ENCODE measurements at places on chromosomes 7 and 10.

DNA sequence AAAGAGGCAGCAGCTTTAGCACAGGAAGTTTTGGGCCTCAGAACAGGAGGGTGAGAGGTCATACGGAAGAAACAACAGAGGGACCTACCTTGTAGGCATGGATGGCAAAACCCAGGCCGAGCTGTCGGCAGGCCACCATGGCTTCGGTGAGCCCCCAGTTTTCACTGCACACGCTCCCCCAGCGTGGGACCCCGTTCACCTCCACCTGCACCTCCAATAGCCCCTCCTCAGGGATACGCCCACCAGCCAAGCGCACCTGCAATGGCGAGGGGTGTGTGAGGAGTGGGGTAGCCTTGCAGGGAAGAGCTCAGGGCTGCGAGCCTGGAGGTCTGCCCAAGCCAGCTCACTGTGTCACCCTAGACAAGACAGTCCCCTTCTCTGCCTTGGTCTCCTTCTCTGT lies 11.3 kb downstream of the LOXL4 start:
- no peak overlapping the region for H3K27ac ChIP-seq
- no peak overlapping the region for H3K4me3 ChIP-seq
- DNase-seq = no peak
- no peaks in the 10 kb centered on the region for H3K27me3 ChIP-seq

GRCh38 chr10:74099420-74099819 lies 51.2 kb downstream of the AP3M1 start:
- peaks cover 99% of the 10 kb centered on the region for H3K36me3 ChIP-seq
- H3K27ac ChIP-seq = no peak overlapping the region
- no peaks in the 10 kb centered on the region for H3K4me1 ChIP-seq

DNA sequence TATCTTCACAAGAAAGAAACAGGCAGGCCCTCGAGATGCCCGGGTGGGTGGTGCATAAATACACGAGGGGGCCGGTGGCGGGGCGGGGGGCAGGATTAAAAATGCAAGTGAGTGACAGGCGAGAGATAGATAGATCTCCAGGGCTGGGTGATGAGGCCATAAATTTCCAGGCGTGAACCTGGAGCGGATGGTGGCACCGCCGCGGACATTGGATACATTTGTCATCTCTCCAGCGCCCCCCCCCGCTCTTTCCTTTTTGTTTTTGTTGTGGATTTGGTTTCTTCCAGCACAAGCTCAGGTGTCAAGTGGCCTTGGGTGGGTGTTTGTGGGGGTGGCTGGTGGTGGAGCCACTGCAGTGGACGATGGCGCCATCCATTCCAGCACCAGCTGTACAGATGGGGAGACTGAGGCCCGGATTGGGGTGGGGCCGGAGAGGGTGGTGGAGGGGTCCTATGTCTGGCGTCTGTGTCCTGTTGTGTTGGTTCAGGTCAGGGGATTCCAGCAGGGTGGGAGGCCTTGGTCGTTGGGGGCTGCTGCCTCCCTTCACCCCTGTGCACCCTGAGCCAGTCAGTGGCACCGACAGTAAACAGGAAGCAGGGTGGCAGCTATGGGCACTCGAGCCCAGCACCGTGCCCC lies 2.9 kb downstream of the ELFN1 start:
- H3K36me3 ChIP-seq = no peaks in the 10 kb centered on the region
- H3K27ac ChIP-seq = no peak overlapping the region
- H3K27me3 ChIP-seq = peaks cover 29% of the 10 kb centered on the region

GRCh38 chr7:118420888-118421287 lies 196.4 kb downstream of the ANKRD7 start:
- DNase-seq = no peak
- H3K27me3 ChIP-seq = no peaks in the 10 kb centered on the region
- no peaks in the 10 kb centered on the region for H3K36me3 ChIP-seq
- H3K27ac ChIP-seq = no peak overlapping the region
- no peak overlapping the region for H3K4me3 ChIP-seq

DNA sequence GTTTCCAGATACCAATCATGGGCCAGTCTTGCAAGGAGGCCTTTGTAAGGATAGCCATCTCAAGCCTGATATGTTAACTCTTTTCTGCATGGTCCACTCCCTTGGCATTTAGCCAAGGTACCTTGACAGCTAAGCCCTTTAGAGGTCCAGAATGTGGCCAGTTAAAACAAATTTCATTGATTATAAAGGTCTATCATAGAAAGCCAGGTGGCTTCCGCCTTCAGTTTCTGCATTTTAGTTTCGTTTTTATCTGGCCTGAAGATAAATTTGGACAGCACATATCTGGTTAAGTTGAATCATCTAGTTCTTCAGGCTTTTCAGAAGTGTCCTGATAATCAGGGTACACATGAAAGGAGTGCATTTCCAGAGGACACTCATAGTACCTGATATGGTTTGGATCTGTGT lies 30.7 kb downstream of the ANKIB1 start:
- no peak overlapping the region for H3K4me3 ChIP-seq
- H3K27me3 ChIP-seq = no peaks in the 10 kb centered on the region
- H3K36me3 ChIP-seq = no peaks in the 10 kb centered on the region
- no peak for DNase-seq

DNA sequence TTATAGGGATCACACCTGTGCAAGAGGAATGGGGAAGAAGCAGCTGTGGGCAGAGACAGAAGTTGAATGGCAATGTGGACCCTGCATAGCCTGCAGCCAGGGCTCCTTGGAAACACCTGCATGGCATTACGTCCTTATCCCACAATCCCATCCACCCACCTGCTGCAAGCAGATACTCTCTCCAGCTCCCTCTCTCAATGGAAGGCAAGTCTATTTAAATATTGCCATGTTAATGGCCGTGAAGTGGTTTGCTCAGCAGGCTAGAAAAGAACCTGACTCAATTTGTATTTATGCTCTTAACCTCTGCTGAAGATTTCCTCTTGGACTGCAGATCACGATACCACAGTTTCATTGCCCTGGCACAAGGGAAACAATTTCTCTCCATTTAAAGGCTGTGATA lies 417.0 kb downstream of the TYW1 start:
- no peaks in the 10 kb centered on the region for H3K36me3 ChIP-seq
- no peaks in the 10 kb centered on the region for H3K4me1 ChIP-seq
- no peak overlapping the region for H3K4me3 ChIP-seq
- no peak overlapping the region for H3K27ac ChIP-seq
- DNase-seq = no peak

DNA sequence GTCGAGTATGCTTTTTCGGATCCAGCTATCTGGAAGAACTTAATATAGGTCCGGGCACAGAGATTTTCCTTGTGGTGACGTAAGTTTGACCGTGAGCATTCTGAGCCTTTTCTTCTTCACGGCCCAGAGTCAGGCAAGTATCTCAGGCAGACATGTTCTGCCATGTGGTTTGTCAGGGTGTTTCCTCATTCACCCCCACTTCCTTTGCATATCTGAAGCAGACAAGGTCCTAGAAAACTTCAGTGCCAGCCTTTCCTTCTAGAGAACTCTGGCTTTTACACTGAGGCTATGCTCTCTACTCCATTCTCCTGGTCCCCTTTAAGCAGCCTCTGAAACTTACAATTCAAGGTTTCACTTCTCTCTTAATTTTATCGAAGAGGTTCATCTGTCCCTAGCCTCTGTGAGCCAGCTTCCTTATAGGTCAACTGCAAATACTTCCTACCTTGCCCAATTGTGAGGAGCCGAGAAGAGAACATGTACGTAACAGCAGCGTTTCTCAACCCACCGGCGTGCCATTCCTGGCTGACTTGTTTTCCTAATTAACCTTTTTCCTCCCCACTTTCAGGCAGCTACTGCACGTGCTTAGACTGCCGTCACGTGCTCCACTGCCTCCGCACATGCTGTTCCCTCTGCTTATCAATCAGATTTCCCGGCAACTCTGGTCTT lies 47.3 kb downstream of the CDCA7L start:
- H3K4me3 ChIP-seq = no peak overlapping the region
- H3K27me3 ChIP-seq = no peaks in the 10 kb centered on the region
- DNase-seq = no peak
- H3K27ac ChIP-seq = no peak overlapping the region
- peaks cover 31% of the 10 kb centered on the region for H3K4me1 ChIP-seq

DNA sequence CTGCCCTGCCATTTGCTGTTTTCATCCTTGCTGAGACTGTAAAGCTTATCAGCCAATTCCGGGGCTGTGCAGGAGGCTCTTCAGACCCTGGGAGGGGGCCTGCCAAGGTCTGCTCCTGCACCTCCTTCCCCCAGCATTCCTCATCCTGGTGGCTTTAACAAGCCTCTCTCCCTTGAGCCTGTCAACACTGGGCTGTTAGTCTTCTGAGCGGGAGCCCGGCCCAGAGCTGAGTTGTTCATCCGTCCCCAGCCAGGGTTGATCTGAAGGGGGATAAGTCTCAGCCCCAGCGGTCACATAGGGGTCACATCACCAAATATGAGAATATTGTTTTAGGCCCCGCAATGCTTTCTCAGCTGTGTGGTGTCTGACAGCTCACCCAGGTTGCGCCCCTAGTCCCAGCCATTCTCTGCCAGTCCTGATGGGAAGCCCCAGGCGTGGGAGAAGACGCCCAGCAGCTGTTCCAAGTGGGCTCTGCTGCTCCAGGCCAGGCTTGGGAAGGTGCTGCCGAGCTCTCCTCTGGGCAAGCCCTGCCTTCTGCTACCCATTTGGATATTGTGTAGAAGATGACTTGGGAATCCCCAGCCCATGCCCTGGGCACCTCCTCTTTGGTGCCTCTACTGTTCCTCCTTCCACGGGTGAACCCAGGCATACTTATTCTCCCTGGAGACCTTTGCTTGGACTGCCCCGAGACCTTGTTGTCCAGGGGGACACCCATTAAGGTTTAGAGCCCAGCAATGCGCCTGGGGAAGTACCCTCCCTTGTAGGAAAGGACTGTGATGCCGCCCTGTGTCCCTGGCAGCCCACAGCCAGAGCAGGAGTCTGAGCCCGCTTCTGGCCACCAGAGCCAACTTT lies 23.5 kb upstream of the TRIM8 start:
- H3K27me3 ChIP-seq = no peaks in the 10 kb centered on the region
- H3K4me3 ChIP-seq = no peak overlapping the region
- peaks cover 50% of the 10 kb centered on the region for H3K4me1 ChIP-seq
- DNase-seq = no peak
- peak overlapping the region; percentile 55 for H3K27ac ChIP-seq
- H3K36me3 ChIP-seq = peaks cover 18% of the 10 kb centered on the region

DNA sequence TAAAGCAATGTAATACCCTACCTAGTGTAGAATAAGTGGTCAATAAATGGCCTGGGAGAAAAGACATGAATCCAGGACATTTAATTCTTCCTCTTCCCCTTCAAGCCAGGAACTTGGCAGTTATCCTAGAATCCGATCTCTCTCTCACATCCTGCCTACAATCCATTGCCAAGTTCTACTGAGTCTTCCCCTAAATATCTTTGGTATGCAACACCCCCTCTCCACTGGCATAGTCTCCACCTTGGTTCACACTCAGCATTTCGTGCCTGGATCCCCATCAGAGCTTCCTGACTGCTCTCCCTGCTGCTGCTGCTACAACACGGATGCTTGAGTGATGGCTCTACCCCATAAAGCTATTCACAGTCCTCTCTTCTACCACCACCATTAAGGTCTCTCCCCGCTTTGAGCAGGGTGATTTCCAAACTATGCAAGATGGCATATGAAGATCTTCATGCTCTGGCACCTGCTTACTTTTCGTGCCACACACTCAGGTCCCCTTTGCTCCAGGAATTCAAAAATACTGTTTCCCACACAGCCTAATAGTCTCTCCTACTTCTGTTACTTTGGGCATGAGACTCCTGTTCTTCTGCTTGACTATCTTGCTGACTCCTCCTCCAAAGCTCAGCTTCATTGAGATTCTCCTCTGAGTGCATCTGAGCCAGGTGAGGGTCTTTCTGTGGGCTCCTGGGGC lies 4.8 kb downstream of the ANK3 start:
- H3K27ac ChIP-seq = peak overlapping the region; percentile 30
- no peaks in the 10 kb centered on the region for H3K27me3 ChIP-seq
- peaks cover 26% of the 10 kb centered on the region for H3K4me1 ChIP-seq
- no peaks in the 10 kb centered on the region for H3K36me3 ChIP-seq
- DNase-seq = peak; percentile 82

Data from SJSA1 (cell line).